ENCODE measurements at places on chromosomes 12 and 14.

DNA sequence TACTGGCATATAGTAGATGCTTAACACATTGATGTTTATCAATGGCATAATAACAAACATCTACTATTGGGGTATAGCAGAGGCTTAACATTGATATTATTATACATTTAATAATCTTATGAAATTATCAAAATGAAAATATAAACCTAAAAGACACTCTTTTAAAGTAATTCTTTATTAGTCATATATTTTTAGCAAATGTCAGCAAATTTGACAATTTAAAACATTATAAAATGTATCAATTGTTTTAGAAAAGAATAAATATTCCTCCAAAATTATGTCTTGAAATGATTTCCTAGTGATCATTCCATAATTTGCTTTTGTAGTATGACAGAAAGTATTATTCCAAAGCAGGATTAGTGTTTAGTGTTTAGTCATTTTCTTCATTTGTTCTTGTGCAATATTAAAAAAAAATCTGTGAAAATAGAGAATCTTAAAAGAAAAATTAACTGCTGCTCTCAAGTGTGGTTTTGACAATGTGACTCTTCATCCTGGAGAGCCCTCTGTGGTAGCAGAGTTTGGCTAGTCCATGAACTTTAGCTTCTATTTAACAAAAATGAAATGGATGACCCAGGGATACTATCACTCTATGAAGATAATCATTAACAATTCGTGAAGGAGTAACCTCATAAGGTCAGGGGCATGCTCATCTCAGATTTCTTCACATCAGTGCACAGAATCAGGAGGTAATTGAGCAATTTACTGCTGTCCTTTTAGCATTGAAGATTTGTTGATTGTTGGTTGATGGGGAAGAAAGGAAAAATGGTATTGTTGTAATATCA is 1018.5 kb downstream of the LRFN5 start:
- DNase-seq: no peak

DNA sequence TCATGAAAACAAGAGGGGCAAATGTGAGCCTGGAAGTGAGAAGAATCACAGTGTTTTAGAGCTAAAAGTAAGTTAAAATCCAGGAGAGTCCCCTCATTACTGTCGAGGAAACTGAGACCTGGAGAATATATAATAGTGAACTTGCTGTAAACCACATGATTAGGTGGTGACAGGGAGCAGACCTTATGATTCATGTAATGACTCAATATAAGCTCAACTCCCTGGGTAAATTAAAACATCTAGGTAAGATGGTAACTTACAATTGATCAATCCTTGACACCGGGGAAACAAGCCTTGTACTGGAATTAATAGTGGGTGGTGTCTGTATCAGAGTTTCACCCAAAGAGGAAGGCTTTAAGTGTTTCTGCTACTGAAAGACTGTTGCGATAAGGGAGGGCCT is 269.3 kb downstream of the SNAPC1 start:
- DNase-seq: no peak

- no peak for DNase-seq
Observed at GRCh38 chr12:81083018-81083417, 5.1 kb downstream of the ACSS3 start.

- DNase-seq: no peak
Observed at GRCh38 chr12:24025153-24025798, 75.8 kb upstream of the SOX5 start.

DNA sequence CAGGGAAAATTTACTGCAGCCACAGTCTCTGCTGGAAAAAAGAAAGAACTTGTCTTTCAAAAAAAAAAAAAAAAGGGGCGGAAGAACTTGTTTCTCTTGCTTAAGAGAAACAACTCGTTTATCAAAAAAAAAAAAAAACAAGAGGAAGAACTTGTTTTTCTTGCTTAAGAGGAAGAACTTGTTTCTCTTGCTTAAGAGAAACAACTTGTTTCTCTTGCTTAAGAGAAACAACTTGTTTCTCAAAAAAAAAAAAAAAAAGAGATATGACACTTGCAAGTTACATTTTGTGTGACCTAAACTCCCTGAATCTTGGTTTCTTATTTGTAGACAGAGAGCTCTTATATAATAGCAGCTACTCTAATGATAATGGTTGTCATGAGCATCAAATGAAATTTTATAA is 44.7 kb upstream of the USP15 start:
- DNase-seq: no peak

GRCh38 chr14:25570483-25570882 is 520.5 kb upstream of the STXBP6 start:
- no peak for DNase-seq

DNA sequence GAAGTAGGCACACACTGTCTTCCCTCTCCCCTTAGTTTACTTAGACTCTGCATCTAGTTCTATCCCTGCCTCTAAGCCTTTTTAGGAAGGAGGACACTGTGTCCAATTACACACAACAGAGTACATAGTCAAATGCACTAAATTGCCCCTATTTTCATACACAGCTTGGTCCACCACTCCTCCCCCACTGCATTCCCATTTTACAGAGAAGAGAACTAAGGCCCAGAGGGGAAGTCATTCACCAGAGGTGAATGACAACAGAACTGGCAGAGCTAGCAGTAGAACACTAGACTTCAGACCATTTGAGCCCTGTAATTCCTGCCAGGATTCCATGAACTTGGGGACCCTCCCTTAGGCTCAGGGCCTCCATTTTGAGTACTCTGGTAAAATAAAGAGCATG is 1.1 kb upstream of the JPH4 start:
- no peak for DNase-seq

DNA sequence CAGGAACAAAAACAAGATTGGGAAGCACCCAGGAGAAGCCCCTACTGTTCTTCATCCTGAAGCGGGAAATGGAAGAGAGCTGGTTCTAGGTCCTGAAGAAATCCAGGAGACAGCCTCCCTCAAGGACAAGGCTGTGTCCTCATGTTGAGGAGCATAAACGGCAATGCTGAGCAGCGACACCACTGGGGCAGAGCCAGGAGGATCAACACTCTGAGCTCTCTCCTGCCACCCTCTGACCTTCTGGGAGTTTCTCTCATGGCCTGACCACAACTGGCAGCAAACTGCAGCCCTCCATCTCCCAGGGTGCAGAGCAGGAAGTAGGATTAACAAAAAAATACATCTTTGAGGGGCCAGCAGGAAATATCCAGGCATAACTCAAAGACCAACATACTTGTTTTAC is 1292.2 kb upstream of the TMEM132C start:
- DNase-seq: no peak

GRCh38 chr12:115973968-115974724 is 303.3 kb downstream of the MED13L start:
- no peak for DNase-seq

GRCh38 chr12:47377414-47378221 is 297.9 kb upstream of the AMIGO2 start:
- DNase-seq: no peak

- no peak for DNase-seq
Observed at GRCh38 chr12:49947593-49948226, 2.8 kb upstream of the AQP2 start.

DNA sequence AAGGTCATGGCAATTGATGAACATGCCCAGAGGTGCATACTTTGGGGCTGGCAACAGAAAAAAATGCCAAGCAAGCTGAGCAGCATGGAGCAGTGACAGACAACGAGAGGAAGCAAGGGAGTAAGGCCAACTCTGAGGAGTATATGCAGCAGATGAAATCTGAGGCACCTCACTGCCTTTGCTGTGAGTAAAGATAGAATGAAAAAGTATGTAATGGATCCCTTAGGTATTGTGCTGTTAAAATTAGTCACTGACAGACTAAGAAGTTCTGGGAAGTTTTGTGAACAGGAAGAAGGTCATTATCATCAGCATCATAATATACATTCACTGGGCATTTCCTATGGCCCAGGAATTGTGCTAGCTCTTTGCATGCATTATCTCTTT is 269.9 kb downstream of the DUSP6 start:
- no peak for DNase-seq

DNA sequence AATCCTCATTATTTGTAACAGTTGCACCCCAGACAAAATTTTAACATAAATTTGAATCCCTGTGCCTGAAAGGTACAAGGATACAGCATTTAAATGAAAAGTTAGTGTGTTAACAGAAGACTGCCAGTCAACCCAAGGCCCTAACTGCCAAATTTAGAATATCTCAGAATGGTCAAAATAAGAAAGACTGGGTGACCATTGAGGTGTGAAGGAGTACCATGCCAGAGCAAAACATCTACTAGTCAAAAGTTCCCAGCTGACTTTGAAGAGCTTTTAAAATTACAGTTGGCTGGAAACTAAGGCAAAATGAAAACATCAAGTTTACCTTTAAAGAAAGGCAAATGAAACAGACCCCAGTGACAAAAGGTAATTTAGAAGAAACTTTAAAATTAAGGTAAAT is 18.4 kb downstream of the SAV1 start:
- DNase-seq: no peak

- DNase-seq: no peak
Observed at GRCh38 chr12:19852100-19852855, 413.0 kb downstream of the AEBP2 start.

DNA sequence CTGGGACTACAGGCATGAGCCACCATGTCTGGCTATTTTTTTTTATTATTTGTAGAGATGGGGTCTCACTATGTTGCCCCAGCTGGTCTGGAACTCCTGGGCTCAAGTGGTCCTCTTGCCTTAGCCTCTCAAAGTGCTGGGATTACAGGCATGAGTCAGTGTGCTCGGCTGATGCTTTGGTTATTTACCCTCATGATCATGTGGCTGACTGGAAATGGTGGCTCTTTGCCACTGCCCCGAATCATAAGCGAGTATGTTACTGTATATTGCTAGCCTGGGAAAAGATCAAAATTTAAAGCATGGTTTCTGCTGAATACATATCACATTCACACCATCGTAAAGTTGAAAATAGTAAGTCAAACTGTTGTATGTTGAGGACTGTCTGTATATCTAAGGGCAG is 101.1 kb downstream of the RGS6 start:
- no peak for DNase-seq

Data from stimulated activated naive CD4-positive, alpha-beta T cell (primary cell).